Large intestine (tissue), 12 donors: ENCODE measurements at places on chromosomes 5 and 9. TPM values are rescaled to one million over a fixed set of nuclear protein-coding genes. Genes with fewer than 3 reads are reported as not detected.

DNA sequence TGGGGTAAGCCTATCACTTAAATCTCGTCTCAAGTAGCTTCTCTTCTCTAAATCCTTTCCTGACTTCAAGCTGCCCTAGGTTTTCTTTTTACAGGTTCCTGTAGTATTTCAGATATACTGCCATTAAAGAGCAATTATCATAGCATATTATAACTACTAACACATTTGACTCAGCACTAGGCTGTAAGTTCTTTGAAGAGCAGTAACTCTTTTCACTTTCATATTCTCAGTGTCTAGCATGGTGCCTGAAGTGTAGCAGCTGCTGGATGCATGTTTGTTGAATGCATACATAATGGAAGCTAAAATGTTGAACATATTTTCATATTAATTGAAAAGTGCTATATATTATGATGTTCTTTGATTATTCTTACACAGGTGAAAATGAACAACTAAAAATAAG lies 22.5 kb downstream of the CCDC152 start:
- no peak for DNase-seq

GRCh38 chr5:143008809-143009521 lies 238.8 kb downstream of the ARHGAP26 start:
- peak; percentile 23 for DNase-seq

The PCDHAC2 gene
- polyA plus RNA-seq = 2.4 TPM

DNA sequence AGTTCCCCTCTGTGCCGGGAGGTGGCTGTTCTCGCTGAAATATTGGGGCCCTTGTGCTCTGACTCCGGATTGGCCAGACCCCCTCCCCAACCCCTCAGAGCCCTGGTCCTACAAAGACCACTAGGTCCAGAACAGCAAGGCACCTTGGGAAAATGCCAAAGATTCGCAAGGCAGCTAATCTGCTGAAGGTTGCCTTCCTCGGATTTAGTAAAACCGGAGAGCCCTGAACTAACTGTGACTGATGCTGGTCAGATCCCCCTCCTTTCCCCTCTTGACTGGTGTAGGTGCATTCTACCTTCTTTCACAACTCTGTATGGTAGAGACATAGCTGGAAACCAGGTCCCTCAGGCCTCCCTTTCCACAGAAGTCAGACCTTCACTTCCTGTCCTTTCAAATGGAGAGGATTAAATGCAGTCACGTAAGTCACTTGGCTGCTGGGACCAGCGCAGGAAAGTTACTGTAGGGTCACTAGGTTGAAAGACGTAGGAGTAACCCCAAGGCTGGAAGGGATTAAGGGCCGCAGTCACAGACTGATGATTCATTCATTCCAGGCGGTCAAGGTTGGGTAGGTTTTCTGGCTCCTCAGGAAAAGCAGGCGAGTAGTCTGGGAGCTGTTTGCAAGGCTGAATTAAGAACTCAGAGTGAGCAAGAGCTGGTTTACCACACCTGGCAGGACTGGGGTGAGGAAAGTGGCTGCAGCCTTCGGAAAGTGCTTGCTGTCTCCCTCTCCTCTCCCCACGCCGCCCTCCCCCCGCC lies 5.3 kb downstream of the BARX1 start:
- no peak for DNase-seq

- no peak for DNase-seq
Observed at GRCh38 chr5:39428640-39429039, 3.9 kb upstream of the DAB2 start.

The RPS23 gene
- polyA plus RNA-seq = 4,232 TPM

GRCh38 chr9:79428422-79428821 lies 143.3 kb upstream of the TLE4 start:
- no peak for DNase-seq

The FBP2 gene
- 0.25 TPM for polyA plus RNA-seq

The PLAC8L1 gene
- polyA plus RNA-seq = 0.54 TPM

The PCDHAC1 gene
- 1.2 TPM for polyA plus RNA-seq

DNA sequence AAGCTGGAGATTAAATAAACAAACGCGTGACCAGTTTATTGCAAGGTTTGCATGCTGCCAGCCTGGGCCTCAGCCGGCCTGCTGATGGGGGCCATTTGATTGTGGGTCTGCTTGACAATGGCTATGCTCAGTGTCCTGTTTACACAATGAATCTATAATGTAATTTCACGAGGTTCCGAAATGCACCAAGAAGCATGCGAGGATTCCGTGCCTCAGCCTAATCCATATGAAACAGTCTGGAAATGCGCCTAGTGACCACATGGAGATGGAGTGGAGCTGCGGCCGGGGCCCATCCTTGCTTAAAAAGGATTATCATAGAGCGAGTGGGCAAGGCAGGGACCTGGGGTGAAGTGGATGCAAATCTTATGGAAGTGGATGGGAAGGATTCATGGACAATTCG lies 382.4 kb downstream of the CDK5RAP2 start:
- no peak for DNase-seq

- no peak for DNase-seq
Observed at GRCh38 chr5:8349855-8350254, 480.9 kb downstream of the MTRR start.

- DNase-seq = no peak
Observed at GRCh38 chr5:3596857-3597166, 1.2 kb downstream of the IRX1 start.

DNA sequence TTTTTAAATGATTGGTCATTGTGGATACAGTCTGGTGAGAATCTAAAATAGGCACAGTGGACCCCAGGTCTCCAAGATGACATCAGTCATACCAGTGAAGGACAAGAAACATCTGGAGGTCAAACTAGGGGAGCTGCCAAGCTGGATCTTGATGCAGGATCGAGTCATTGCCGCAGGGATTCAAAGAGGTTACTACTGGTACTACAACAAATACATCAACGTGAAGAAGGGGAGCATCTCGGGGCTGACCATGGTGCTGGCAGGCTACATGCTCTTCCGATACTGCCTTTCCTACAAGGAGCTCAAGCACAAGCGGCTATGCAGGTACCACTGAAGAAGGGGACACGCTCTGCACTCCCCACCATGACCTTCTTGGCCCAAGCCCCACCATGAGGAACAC lies 20.9 kb downstream of the FOXB2 start:
- DNase-seq = no peak

The OCLN gene
- polyA plus RNA-seq = 85.5 TPM

DNA sequence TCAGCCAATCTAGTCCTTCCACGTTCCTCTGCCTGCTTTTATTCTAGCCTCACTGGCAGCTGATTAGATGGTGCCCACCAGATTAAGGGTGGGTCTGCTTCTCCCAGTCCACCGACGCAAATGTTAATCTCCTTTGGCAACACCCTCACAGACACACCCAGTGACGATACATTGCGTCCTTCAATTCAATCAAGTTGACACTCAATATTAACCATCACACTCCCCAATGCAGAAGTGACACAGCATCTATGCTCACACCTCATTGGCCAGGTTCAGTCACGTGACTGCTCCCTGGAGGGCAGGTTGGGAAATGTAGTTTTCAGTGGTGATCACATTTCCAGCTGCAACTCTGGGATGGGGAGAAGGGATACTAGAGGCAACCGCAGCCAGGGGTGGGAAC lies 13.0 kb downstream of the SUSD3 start:
- no peak for DNase-seq

DNA sequence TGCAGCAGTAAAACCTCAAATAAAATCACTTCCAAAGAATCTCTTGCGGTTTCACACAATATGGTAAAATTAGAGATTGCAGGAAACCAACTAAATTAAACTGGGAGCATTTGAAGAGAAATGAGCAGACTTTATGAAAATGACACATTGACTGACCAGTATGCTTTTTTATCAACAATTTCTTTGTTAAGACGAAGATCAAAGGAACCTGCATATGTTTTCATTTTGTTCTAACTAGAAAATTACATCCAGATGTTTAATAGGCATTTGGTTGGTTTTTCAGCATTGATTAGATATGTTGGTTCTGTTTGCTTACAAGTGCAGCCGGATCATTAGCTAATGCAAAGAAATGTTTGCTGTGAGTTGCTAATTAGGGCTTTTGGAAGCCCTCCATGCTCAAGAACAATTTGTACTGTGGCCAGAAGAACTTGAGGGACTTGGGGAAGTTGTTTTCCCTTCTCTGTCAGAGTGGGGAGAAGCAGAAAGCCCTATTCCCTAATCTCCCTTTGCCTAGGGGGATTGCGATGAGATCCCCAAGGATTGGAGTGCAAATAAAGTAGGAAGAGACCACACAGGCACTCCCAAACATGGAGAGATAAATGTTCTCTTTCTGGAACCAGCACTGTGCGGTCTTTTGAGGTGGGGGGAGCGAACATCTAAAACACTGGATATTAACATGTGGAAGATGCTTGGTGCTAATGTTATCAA lies 4.5 kb upstream of the TLE1 start:
- peak; percentile 11 for DNase-seq
